ENCODE measurements at places on chromosomes 3 and 15.

DNA sequence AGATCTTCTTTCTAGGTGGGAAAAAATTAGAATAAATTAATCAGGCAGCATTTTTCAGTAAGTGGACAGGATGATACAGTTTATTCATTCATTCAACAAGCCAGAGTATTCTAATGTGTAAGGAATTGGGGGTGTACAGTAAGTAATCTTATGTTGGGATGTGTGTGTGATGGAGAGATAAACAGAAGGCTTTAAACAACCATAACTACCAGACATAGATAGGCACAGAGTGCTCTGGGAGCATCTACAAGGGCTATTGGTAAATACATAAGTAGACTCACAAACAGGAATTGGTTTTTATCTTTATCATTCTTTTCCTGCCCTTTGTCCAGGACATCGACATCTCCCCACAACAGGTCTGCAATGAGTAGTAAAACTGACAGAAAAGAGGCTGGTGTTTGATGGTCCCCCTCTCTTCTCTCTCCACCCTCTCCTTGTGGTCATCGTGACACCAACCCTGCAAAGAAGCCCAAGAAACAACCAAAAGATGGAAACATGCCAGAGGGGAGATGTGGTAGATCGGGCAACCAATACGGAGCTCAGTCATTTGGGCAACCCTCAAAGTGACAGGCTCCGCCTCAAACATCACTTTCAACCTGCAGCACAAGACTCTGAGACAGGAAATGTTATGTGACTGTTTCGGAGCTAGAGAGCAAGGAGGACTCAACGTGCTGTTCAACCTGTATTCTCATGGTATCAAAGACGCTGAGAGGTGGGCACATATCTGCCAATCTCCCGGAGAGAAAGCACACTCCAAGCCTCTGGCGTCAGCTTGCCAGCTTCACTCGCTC, 28.7 kb upstream of the B3GNT5 start:
- no peak for DNase-seq

- DNase-seq: no peak
These were observed 8.6 kb downstream of the PLA2G4D start for GRCh38 chr15:42085721-42086120.

- no peak for DNase-seq
These were observed 206.9 kb downstream of the RPLP1 start for GRCh38 chr15:69659454-69660050.

- DNase-seq: no peak
These were observed 51.8 kb downstream of the CTDSPL start for GRCh38 chr3:37913522-37913921.

DNA sequence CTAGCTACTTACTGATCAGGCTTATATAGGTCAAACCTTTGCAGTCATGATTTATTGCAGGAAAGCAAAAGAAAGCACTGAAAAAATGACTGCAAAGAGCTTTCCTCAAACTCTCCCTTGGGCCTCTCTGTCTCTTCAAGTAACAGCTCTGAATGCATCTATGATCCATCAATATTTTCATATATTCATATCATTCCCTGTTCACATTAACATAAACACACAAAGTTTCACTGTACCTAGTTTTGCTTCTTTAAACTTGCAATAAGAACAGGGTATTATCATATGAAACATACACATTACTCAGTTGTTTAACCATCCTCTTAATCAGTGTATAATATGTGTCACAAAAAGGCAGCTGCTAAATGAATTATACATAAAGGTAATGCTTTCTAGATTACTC, 107.9 kb upstream of the ARL6 start:
- DNase-seq: no peak
